ENCODE measurements at places on chromosomes 2 and 18.
A peak's percentile ranks its signal among the peaks of the same experiment; 100 is the strongest.

- peak; percentile 54 for DNase-seq
Measured at GRCh38 chr2:174325373-174326160, 9.2 kb upstream of the SP9 start.

GRCh38 chr2:159297042-159297707 is 10.7 kb upstream of the WDSUB1 start:
- DNase-seq, result no peak

DNA sequence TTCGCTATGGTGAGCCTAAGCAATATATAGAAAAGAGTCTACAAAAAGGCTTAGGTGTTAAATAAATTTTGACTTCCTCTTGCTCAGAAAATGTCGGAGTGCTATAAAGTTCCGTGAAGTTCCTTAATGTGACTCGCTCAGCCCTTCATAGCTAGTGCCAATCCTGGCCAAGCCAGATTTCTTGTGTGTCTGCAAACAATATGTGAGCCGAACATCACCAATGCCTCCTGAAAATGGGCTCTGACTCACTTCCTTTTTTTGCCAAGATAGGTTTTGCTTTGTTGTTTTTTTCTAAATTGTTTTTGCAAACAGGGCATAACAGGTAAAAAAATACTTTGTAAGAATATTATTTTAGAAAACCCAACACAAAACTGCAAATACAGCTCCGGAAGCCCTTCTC is 26.1 kb downstream of the CDC42EP3 start:
- DNase-seq, result peak; percentile 78

GRCh38 chr2:101972621-101973434 is 18.9 kb upstream of the IL1R2 start:
- DNase-seq, result peak; percentile 95

GRCh38 chr18:28712796-28713425 is 536.0 kb upstream of the CDH2 start:
- DNase-seq, result no peak

DNA sequence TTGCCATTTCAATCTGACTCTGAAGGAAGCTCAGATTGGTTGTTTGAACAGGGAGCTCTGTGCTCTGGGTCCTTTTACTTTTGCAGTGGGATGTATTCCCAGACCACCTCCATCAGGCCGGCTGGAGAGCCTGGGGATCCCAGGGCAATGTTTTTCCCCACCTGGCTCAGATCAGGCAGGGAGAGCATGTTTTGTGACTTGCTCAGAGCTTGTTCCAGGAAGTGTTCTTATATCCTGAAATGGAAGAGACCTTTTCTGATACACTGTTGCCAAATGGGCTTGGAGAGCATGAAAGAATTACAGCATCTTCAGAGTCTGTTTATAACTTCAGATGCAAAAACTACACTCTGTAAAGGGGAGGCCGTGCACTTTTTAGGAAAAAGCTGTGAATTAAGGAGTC is 56.0 kb downstream of the LIPG start:
- no peak for DNase-seq

DNA sequence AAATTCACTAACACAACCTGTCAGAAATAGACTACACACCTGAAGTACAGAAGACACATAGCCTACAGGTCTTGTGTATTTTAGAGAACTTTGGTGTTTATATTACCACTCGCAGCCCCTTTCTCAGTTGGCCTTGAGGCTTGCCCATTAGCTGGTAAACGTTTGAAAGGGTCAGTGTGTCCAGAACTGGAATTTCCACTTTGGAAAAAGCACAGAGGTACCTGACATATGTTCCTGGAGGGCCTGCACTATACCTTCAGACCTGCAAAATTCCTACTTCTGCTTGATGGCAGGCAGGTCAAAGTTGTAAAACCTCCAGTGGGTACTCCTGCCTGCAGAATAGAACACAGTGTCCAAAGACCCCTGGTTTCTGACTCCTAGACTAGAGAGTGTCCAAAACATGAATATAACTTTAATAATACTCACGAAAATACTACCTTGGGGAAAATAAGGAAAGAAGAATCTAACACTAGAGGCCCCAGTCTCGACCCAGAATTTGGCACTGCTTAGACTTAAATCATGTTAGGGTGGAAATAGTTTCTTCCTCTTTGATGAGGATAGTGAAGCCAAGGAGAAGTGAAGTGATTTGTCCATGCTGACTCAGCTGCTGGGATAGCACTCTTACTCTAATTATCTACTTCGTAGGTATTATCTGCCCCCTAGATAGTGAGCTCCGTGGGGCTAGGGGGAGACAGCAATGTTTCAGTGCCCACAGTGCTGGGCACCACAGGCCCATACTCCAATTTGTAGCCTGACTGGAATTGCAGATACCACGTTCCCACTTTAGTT is 2.8 kb downstream of the KCTD1 start:
- DNase-seq, result no peak

DNA sequence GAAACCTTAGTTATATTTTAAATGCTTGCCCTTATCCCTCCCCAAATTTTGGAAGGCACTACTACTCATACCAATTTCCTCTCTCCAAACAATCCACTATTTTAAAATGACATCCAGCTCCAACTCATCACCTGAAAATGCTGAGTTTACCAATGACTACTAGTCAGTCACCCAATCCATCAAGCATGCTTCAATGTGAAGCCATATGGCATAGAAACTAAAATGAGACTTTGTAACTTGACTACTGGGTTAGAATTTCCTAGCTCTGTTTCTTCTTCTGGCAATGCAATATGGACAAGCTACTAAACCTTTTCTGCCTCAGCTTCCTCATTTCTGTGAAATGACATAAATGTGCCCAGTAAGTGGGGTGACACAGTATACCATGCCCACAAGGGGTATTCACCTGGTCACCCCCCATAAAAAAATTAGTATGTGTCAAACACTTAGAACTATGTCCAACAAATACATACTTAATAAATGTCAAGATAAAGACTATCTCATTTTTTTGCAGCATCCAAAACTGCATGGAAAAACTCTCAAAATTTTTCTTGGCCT is 10.0 kb upstream of the STPG4 start:
- DNase-seq, result no peak

DNA sequence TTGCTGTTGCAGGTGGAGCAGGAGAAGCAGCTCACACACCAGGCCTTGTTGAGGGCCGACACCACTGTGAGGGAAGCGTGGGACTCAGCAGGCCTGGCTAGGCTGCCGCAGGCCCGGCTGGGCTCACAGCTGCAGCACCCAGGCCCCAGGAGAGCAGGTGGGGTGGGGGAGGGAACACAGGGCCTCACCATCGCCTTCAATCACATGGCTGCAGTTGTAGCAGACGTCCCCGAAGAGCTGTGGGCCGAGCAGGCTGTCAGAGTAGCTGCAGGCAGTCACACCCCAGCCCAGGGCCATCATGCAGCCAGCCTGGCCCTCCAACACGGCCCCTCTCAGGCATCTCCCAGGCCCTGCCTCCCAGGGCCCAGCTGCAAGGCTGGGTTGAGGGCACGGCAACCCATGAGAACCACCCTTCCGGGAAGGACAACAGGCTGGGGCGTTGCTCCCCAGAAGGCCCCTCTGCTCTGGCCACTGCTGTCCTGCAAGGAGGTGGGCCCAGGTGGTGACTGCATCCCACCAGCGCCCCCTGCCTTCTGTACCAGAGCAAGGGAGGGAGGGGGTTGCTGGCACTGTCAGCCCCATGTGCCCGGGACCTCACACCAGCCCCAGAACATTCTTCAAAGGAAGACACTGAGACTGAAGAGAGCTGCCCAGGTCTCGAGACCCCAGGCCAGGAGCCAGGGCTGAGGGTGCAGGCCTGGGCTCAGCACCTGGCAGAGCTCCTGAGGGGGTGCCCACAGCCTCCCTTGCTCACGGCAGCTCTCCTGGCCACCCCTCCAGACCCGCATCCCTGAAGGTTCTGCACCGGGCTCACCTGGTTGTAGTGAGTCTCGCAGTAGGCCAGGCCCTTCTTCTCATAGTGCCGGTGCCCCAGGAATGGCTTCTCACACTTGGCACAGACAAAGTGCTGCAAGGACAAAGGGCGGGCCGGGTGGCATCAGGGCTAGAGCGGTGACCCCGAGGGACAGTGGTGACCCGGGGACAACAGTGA is 5.6 kb upstream of the GPR17 start:
- DNase-seq, result no peak

DNA sequence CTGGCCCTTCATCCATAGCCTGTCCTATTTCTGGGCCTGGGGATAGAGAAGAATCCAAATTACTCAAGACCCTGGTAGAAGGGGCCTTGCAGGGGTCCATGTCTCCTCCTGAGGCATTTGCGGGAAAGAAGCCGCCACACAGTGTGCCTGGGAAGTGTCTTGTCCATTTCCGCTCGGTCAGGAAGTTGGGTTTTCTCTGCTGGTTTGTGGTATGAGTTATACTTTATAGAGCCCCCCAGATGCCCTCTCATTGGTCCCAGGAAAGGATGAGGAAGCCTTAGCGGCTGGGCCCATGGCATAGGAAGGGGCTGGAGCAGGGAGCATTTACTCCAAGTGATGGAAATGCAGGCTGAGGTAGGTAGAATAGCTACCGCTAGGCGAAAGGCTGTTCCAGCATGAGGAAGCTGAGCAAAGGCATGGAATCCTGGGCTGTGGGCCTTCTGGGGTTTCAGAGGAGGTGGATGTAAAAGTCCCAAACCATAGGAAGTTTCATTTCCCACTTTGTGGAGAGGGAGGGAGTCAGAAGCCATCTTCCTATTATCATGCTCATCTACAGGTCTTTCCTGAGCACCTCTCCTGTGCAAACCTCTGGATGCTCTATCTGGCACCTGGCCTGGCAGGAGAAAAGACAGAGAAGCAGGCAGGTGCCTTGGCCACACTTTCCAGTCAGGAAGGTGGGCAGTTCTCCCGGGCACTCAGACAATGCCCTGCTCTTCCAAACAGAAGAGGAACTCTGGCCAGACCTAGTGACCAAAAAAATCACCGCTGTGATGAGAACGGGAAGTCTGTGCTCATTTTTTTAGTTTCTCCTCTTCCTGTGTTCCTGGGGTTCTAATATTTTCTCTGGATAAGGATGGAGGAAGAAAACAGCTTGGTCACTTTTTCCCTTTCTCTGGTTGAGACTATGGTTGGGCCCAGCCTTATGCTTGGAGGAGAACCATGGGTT is 2.6 kb upstream of the CD207 start:
- DNase-seq, result no peak

- peak; percentile 63 for DNase-seq
Measured at GRCh38 chr2:88658326-88658725, 31.1 kb upstream of the EIF2AK3 start.

- DNase-seq, result no peak
Measured at GRCh38 chr18:24015639-24016631, 1.4 kb downstream of the TTC39C start.

DNA sequence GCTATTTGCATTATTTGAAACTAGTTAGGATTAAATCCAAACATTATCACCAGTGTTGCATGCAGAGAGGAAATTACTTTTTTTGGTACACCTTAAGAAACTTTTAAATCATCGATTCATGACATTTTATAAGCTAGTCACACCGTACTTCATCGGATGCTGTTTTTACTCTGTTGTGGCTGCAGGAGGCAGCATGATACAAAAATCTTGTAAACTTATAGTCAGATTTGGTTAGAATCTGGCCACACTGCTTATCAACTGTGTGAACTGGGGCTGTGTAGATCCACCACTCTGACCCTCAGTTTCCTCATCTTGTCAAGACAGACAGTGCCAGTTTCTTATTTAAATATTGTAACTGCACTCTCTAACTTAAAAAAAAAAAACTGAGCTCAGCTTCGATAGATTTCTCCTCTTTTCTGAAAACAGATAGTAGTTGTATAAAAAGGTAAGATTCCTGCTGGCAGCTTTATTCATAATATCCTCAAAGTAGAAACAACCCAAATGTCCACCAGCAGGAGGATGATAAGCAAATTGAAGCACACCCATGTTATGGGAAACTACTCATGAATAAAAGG is 77.8 kb downstream of the RAPGEF4 start:
- peak; percentile 11 for DNase-seq

DNA sequence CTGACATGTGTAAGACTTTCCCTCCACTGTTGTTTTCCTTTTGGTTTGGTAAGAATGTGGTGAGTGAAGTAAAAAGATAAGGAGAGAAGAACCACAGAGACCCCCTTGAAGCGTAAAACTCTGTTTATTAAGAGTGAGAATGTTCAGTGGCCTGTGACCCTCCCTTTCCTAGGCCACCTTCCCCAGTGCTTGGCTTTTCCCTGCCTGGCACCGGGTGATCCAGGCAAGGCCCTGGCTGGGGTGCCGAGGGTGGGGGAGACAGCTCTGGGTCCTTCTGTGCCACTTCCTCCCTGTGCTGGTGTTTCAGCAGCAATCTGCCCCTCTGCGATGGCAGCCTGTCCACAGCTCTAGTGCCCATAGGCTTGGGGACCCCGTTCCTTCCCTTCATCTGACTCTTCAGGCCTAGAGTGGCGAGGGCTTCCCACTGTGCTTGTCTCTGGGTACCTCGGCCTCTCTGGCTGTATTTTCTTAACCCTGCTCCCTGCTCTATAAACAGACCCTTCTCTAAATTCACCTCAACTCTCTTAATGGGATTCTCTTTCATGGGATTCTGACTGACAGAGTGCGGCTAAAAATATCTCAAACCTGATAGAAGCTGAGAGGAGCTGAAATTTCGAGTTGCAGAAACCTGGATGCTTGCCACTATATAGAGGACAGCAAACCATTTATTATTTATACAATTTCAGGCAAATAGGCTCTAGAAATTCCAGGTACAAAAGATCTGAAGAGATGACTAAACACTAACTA is 461.0 kb downstream of the DLGAP1 start:
- no peak for DNase-seq

DNA sequence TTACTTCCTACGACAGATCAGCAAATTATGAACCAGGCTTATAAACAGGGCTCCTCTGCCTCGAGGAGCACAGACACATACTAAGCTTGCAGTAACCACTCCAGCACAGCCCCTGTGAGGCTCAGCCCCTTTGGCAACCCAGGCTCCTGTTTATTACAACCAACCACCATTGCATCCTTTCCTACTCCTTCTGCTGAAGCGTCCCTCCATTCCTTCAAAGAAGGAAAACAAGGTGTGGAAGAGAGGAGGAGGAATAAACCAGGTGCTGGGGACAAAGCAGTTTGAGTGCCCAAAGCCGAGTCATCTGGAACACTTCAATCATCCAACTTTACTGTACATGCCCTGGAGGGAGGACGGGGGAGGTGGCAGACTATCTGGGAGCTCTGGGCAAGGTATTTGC is 87.2 kb upstream of the MGAT4A start:
- DNase-seq, result no peak

DNA sequence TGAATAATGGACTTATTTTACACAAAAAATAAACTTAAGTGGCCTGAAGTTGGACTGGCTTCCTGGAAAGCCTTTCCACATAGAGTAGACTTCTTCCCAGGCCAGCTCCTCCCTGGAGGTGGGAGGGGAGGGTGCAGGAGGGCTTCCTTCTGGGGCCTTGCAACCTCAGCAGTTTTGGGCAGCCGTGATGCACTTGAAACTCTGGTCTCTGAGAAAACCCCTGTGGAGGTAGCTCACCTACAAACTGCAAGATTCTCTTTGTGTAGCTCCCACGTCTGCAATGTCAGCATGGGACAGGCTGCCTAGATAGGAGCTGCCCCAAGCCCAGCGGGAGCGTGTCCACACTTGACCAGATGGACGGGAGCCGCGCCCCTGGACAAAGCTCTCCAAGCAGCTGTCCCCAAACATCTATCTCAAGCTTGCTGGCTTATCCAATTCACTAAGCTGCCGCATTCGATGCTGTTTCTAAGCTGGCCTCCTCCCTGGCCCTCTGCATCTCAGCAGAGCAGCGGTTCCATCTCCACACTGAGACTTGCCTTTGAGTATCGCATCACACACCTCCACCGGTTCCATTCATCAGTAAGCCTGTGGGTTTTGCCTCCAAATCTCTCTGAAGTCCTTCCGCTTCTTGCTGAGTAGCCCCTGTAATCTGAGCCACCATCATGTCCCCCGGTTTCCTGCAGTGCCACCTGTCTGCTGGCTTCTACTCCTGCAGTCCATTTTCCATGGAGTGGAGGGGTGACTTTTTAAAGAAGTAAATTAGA is 1.6 kb upstream of the LPIN1 start:
- DNase-seq, result peak; percentile 27
